ENCODE measurements at places on chromosomes 7 and 10.

DNA sequence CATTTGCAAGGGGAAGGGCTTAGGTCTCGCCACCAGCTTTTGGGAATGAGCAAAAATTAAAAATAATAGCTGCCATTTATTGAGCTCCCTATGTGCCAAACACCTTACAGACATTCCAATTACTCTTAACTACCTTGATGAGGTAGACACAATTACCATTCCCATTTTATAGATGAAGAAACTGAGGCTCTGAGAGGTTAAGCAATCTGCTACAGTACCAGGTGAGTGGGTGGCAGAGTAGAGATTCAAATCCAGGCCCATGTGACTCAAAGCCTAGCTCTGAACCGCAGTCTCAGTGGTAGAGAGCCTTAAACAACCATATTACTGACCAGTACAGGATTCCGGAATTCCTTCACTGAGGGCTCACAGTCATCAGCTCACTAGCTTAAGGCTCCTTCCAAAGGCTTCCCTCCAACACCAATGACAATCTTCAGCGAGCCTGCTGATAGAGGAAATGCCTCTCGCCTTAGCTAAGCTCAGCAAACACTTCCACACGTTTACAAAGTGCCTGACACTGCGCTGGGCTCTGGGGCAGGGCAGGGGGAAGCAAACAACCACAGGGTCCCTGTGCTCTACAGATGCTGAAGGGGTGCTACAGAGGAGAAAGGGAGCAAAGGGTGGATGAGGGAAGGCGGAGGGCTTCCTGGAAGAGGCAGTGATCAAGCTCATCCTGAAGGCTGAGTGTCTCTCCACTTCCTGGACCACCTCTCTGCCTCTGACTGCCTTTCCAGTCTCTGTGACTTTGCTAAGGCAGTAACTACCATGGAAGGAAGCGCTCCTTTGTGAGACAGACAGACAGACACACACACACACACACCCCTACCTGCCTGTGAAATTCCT, 7.4 kb downstream of the LRRC20 start:
- DNase-seq = no peak

- peak; percentile 19 for DNase-seq
These were observed 94.2 kb upstream of the CXCL12 start for GRCh38 chr10:44478876-44479705.

DNA sequence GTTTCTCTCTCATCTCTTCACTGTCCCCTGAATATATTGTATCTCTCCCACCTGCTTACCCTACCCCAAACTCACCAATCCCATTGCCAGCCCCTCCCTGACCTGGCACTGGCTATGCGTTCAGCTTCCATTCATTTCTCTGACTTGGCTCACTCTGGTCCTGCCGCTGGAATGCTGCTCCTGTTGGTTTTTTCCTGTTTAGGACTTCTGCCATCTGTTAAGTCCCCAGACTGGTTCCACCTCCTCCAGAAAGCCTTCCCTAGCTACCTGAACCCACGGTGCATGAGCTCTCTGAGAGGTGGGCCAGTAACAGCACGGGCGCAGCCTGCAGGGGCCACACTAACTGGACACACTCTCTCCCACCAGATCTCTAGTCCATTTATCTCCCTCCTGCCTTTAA, 80.2 kb downstream of the HIF1AN start:
- peak; percentile 67 for DNase-seq

- DNase-seq = no peak
These were observed 564.5 kb downstream of the PTPRN2 start for GRCh38 chr7:158023157-158023556.

- DNase-seq = no peak
These were observed 64.0 kb upstream of the CDK1 start for GRCh38 chr10:60714233-60714632.

GRCh38 chr10:76624470-76624869, 1013.1 kb downstream of the KCNMA1 start:
- DNase-seq = no peak

DNA sequence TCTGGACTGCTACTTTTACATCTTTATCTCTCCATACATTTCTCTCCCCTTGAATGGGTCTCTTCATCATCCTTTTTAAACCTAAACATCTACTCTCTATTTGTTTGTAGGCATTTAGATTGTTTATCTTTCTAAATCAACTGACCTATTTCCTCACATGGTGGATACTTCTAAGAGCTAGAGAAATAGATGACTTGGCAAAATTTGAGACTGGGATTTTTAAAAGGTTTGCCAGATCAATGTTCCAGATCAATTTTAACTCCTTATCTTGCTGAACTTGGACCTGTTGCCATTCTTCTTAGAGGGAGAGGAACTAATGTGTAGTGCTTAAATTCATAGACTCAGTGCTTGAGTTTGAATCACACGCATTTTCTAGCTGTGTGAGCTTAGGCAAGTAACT, 144.2 kb upstream of the STEAP4 start:
- DNase-seq = no peak

DNA sequence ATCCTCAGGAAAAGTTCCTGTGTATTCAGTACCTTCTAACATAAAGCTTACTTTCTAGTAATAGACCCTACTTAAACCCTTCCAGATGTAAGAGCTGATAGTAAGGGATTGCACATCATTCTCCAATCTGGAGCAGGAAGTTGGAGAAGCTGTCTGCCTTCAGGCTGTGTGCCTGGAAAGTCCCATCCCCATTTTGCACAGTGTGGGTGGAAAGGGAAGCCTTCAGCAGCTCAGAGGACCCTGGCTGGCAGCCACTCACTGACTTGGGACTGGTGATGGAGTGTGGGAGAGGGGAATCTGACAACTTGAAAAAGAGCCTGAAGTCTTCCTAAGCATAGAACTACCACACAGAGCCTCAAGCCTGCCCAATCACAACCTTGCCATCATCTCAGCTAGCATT, 164.1 kb upstream of the ADO start:
- no peak for DNase-seq

DNA sequence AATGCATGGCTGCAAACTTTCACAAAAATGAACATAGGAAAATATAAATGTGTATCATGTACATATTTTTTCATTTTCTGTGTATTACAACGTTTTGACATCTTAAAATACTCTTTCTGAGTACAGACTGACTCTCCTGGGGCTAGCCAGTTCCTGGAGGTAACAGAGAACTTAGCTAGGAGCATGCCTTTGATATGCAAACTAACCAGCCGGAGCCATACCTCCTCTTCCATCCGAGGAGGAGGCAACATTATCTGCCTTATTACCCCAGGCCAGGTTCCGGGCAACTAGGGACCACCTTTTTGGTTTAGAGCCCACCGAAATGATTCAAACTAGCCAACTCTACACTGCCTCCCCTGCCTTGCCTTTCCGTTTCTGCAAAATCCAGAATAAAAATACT, 33.7 kb upstream of the HECW1 start:
- no peak for DNase-seq

DNA sequence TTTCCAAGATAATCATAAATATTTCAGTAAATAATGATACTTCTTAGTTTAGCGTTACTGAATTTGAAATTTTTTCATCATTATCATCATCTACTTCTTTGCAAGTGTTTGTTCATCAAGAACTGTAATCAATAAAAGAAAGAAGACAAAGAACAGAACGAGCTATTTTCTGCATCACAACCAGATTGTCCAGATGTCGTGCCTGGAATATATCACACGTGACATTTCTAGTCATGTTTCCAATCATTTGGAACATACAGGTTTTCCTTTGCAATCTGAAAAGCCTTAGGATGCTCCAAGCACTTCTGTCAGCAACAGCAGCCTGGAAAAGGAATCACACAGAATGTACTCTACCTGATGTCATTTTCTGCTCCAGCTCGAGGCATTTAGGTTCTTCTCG, 107.4 kb downstream of the FAM107B start:
- no peak for DNase-seq

DNA sequence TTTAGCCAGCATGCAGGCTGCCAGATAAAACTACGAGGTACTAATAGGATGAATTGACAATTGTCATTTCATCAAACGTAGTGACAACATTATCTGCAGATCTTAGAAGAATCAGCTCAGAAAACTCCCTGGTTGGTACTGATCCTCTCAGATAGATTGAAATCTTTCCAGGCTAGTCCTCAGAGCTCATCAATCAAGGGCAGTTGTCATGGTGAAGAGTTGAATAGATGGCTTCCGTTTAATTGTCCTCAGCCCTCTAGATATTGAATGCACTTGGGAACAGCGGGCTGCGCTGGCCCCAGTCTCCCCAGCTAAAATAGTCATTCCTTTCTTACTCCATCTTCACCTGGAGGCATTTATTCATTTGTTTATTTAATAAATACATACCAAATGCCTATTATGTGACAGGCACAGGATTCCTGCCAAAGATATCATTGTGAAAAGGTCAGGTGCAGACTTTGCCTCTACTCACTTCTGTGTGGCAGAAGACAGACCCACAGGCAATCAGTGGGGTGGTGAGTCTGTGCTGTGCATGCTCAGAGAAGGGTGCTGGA, 1081.6 kb downstream of the TYW1 start:
- DNase-seq = no peak

- DNase-seq = no peak
These were observed 165.3 kb downstream of the WNT2 start for GRCh38 chr7:117157241-117158209.

GRCh38 chr7:50507898-50508470, 57.2 kb downstream of the DDC start:
- no peak for DNase-seq

- DNase-seq = no peak
These were observed 68.4 kb upstream of the ATP6V0A4 start for GRCh38 chr7:138866353-138866752.

GRCh38 chr10:12806228-12807095, 195.1 kb downstream of the CCDC3 start:
- DNase-seq = no peak

- no peak for DNase-seq
These were observed 62.2 kb upstream of the ZNF32 start for GRCh38 chr10:43710772-43711471.

DNA sequence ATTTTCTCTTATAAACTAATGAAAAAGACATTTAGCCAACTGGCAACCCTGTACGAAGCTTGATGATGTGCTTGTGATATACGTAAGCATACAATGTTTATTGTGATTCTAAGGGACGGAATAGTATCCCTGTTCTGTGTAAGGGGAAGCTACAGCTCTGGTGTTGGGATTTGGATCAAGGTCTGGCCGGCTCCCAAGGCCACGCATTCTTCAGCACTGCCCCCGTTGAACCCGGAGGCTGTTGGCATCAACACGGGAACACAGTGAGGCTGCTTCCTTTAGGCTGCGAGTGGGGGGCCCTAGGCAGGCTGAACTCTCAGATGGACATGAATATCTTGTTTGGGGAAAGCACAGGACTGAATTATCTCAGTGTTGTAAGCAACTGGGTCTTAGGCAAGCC, 180.6 kb downstream of the CAMK1D start:
- DNase-seq = peak; percentile 27

DNA sequence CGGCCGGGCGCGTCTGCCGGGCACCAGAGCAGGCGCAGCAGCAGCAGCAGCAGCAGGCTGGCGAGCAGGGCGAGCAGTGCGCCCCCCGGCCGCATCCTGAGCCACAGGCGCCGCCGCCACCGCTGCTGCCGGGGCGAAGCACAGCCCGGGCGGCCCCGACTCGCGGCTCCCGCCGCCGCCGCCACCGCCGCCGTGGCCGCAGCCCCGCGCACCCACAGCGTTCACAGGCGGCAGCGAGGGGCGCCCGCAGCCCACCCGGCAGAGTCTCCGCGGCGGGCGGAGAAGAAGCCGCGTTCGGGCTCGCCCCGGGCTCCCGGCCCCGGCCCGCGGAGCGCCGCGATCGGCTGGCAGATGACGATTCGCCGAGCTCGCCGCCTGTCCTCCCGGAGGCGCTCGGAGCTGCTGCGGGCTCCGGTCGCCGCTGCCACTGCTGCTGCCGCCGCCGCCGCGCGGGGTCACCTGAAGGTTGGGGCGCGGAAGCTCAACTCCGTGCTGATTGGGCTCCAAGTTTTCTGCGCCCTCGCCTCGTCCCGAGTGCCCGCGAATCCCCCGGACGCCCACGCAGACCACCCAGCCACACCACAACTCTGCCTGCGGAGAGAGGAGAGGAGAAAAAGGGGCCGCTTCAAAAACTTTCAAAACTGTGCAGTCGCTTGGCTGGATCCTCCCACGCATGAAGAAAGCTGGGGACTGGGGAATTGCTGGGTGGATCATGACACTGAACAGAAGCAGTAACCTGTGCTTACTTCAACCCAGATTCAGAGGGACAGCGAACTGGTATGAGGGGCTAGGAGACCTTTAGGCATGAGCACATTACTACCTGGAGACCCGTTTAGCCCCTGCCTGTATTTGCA, at the start of gene ST8SIA6:
Gene ST8SIA6, minus strand, starts transcription at position 435 of the 854 bp plus-strand sequence. Its CDS starts 340 bp downstream, at position 95.
- DNase-seq = peak; percentile 84

- no peak for DNase-seq
These were observed 12.7 kb downstream of the FBH1 start for GRCh38 chr10:5902511-5903274.

DNA sequence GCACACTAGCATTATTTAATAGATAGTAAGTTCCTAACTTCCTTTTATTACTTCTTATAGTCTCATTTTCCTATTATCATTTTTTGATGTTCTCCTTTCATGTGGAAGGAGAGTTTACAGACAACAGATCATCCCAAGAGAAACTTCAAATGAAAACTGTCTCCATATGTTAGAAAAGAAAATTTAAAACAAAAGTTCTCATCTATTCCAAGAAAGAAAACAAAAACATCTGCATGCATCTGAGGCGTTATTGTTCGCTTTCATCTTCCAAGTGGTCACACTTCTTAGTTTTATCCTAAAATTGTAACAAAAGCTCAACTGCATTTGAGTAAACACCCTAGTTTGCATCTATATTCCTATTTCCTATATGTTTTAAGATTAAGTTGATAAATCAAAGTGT, 126.2 kb downstream of the SEMA3D start:
- DNase-seq = no peak
